ENCODE measurements at places on chromosomes 4 and X.

DNA sequence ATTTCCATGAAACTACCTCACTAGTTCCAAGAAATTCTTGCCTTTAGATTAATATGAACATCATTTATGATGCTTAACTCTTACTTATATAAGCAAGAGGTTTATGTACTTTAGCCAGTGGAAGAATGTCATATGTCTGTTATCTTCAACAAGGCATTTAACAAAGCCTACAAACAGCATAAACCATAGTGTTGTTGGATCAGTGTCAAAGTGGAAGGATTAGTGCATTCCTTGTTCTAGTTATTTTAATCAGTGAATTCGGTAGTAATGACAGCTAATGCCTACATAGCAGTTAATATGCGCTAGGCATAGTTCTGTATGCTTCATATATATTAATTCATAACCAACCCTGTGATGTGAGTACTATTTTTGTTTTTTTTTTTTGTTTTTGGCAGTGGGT lies 3.1 kb downstream of the PI4K2B start:
- DNase-seq, result no peak

DNA sequence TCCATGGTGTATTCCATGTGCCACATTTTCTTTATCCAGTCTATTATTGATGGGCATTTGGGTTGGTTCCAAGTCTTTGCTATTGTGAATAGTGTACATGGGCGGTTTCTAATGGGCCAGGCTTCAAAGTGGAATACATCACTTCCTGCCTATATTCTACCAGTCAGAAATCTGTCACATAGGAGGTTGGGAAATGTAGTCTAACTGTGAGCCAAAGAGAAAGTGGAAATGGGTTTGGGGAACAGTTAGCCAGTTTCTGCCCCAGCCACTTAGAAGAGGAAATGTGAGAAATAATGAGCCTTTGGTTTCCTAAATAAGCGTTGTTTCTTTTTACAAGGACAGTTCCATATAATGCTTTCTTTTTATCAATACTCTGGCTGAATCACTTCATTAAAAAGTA lies 85.1 kb upstream of the AP1S2 start:
- no peak for DNase-seq

DNA sequence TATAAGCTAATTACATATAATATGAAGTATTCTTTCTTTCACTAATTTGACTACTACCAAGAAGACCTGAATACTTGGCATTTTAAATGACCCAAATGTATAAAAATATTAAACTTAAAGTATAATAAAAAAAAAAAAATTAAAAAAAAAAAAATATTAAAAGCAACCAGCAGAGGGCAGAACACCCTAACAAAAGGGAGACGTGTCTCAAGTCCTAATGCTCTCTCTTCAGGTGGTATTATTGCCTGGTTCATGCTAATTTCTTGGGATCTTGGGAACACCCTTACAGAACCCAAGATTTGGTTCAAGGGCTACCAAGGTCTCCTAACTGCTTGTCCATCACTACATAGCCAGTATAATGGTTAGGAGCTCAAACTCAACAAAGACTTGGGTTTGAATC lies 754.8 kb downstream of the RAB28 start:
- DNase-seq, result no peak

- DNase-seq, result no peak
Measured at GRCh38 chrX:150574559-150575418, 6.4 kb downstream of the MTM1 start.

- no peak for DNase-seq
Measured at GRCh38 chr4:26493461-26493860, 3.2 kb upstream of the CCKAR start.

GRCh38 chr4:14222377-14223029 lies 595.0 kb upstream of the BOD1L1 start:
- no peak for DNase-seq

GRCh38 chr4:118931786-118932185 lies 43.1 kb downstream of the SYNPO2 start:
- no peak for DNase-seq

GRCh38 chr4:82678051-82678450 lies 116.3 kb upstream of the TMEM150C start:
- no peak for DNase-seq

DNA sequence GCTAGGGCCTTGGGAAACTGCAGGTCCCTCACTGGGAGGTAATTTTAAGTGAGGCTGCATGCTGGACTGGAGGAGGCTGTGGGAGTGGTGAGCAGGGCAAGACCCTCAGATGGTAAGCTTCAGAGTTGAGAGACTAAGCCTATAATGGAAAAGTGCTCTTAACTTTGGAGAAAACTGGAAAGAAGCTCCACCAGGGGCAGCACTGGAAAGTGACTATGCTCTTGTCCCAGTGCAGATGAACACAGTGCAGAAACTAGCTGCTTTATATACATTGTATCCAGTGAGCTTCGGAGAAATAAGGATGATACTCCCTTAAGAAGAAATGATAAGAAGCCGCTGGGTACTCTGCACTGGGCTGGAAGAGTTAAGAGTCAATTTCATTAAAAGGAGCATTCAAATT lies 3.2 kb upstream of the MAGEB2 start:
- no peak for DNase-seq

- no peak for DNase-seq
Measured at GRCh38 chrX:47172549-47172948, 21.1 kb upstream of the UBA1 start.

DNA sequence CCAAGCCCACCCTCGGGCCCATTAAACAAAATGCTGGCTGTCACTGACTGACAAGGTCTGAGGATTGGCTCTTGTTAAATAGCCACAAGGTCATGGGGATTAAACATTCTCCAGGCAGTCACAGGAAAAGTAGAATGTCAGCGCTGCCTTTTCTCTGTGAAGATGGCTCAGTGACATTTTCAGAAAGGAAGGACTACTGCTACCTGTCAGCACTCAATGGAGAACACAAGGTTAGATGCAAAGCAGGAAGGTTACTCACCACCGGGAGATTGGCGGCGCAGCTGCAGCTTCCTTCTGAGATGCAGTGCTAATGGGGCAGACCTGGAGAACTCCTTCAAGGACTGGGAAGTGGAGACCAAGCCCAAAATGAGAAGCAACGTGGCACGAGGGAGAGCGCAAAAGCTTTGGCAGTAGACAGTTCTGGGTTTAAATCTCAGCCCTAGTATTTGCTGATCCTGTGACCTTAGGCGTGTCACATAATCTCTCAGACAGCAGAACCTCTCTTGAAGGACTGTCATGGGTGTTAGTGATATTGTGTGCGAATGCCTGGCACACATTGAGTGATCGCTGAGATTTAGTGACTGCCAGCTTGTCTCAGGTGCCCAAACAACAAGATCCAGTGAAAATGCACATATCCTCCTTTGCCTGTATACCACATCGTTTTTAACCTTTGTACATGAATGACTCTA lies 213.1 kb upstream of the BOD1L1 start:
- no peak for DNase-seq

DNA sequence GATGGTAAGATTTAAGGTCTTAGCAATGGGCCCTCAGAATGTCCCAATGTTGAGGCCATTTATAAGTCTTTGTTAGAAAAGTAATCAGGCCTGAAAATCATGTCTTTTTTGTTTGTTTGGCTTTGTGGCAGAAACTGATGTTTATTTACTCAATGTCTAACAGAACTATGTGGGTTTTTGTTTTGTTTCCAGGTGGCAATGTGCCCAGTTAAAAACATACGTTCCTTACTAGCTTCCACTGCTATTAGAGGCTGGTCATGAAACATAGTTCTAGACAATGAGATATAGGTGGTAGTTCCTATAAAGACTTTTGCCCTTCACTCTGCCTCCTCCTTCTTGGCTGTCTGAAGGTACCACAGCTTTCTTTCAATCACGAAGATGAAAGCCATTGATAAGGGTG lies 108.8 kb downstream of the C4orf51 start:
- DNase-seq, result no peak

DNA sequence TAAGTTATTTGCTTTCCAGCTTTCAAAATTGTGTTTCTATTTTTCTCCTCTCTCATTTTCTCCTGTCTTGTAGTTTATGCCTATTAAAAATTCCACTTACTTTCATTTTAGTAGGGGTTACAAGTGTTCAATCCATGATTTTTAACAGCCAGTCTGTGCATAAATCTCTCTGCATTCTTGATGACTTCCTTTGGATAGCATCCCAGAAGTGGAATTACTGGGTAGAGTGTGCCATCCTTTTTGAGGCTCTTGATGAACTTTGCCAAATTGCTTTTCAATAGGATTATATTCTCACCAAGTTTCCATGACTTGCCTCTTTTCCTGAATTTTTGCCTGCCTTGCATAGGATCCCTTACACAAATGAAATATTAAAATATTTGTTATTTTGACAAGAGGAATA lies 58.5 kb downstream of the DIPK2B start:
- no peak for DNase-seq

- no peak for DNase-seq
Measured at GRCh38 chr4:155891058-155891457, 12.4 kb upstream of the TDO2 start.

DNA sequence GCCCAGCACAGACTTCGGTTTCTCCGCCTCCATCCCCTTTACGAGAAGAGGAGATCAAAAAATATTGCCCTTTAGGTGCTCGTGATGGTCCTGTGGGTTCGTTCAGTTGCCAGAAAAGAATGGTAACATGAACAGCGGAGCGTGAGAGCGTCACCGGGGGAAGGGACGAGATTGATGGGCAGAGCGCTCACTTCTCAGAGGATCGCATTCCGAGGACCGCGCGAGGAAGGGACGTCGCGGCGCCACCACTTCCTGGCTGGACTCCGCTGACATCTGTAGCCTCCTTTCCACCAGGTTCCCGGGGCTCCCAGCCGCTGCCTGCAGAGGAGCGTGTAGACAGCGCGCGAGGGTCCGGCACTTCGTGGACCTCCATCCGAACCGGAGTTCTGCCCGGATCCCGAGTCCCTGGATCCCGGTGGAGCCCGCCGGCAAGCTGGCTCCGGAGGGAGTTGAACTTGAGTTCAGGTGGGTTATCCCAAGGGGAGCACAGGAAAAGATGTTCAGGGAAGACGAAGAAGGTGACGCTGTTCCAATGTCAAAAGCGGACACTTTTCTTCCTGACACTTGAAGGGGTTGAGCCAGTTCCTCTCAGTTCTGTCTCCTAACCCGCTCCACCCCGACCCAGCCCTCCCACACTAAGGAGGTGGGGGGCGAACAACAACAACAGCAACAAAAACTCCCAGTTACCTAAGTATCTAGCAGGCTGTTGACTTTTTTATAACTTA lies 484 bp downstream of the GALNTL6 start:
- DNase-seq, result no peak

GRCh38 chr4:6277935-6278800 lies 8.5 kb downstream of the WFS1 start:
- DNase-seq, result no peak

GRCh38 chrX:152530967-152531366 lies 79.9 kb upstream of the GABRA3 start:
- no peak for DNase-seq

DNA sequence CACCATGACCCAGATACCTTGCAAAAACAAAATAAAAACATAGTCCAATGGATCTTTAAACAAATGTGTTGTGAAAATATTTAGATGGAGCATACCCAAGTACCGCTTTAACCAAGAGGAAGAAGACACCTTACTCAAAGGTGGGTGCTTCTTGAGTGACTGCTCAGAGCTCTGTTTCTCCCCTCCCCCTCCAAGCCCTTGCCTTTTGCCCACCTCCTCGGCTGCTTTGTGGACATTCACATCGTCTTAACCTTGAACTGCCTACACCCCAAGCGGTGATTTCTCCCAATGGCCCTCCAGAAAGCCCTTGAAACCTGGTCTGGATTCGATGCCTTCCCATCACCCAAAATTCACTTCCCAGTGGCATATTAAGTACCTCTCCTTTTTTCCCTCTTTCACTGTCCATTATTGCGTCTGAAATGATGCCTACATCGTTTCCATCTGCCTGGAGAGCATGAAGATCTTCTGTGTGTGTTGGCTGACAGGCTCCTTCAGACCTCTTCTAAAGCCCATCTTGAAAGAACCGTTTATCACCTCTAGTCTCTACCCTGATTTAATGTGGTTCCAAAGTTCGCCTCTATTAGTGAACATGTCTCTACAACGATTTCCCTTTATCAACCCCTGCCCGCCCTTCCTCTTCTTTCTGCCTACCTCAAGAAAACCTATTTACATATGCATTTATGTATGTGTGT lies 968 bp downstream of the GPRIN3 start:
- DNase-seq, result no peak

- DNase-seq, result no peak
Measured at GRCh38 chr4:110087070-110087708, 111.2 kb downstream of the ELOVL6 start.

GRCh38 chr4:1187182-1187581 lies 14.8 kb upstream of the SPON2 start:
- DNase-seq, result no peak

- no peak for DNase-seq
Measured at GRCh38 chr4:153243468-153243867, 39.2 kb downstream of the TRIM2 start.

- no peak for DNase-seq
Measured at GRCh38 chr4:16079046-16079445, 4.8 kb downstream of the PROM1 start.

DNA sequence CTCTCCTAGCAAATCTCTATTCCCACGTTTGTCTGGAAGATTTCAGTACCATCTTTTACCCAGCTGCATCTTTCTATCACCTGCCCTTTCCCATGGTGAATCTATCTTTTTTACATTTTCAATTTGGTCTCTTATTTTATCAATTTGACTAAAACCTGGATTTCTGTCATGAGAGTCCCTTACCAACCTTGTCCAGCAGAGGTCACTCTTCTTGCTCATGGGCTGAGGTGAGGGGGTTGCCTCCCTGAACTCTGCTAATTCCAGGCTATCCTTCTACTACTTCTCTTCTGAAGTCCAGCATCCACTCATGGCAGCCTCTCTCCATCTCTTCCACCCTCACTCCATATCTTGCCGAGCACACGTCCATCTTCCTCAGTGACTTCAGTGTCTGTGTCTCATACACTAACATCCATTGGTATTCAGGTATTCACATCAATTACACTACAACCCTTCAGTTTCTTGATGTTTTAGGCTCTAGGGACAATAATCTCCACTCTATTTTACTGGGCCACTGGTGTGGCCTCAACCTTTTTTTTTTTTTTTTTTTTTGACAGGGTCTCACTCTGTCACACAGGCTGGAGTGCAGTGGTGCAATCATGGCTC lies 17.8 kb upstream of the ZNF827 start:
- no peak for DNase-seq

DNA sequence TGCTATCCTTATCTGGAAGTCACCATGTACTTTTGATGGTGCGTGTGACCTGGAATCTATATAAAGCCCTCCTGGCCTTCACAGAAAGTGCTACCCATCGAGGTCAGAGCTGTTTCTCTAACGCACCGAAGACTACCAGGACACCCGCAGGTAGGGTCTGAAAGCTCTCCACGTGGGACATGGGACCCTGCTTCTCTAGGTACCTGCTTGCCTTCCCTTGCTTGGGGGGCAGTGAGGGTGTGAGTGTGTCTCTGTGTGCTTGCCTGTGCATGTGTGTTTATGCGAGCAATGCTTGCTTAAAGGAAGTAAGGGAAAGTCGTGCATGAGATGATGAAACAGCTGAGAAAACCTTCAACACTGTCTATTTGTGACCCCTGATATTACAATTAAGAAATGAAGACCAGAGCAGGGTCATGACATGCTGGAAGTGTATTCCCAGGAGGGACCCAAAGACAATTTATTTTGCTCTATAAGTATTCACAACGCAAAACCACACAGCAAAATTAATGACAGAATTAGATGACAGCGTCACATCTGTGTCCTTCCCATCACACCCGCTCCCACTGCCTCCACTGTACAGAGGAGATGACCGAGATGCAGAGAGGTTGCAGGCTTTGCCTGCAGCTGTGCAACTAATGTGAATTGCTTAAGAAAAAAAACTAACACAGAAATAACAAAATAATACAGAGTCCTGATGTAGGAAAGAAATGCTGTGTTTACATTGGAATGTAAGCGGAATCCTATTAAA lies 76.4 kb upstream of the HELT start:
- DNase-seq, result no peak

GRCh38 chr4:36304138-36304681 lies 22.8 kb downstream of the DTHD1 start:
- no peak for DNase-seq

Data from activated naive CD8-positive, alpha-beta T cell treated with anti-CD3 and anti-CD28 coated beads, Interleukin-2, amount 50 U/mL, for 16 hours (primary cell).